ENCODE measurements at places on chromosomes 16 and 17.

DNA sequence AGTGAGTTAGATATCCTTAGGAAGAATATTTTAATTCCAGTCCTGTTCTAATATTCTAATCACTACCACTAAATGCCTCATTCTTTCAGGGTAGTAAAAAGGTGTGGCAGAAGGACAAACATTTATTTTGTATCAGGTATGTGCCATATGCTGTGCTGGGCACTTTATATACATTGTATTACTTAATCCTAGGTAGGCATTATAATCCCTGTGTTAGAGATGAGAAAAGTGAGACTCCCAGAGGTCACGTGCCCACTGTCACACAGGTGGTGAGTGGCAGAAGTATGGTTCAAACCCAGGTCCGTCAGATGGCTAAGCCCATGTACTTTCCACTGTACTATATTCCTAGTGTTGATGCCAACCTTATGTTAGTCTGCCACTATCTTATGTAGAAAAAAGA is 104.7 kb upstream of the NOG start:
- DNase-seq = no peak

- DNase-seq = no peak
Measured at GRCh38 chr17:81459224-81459623, 53.4 kb downstream of the ACTG1 start.

DNA sequence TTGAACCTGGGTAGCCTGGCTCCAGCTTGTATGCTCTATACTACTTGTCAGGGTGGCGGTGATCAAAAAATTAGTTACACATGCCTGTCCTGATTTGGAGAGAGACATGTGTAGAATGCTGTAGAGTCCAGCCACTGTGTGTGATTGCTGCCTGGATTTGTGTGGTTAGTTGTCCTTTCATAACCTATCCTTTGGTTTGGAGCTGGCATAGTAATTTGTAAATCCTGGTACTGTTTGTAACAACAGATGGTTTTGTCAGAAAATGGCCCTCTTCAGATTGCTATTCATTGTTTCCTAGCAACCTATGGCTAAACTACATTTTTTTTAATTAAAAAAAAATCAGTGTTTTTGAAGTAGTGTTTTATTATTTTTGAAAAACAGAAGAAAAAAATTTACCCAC is 30.5 kb downstream of the ETV4 start:
- no peak for DNase-seq

DNA sequence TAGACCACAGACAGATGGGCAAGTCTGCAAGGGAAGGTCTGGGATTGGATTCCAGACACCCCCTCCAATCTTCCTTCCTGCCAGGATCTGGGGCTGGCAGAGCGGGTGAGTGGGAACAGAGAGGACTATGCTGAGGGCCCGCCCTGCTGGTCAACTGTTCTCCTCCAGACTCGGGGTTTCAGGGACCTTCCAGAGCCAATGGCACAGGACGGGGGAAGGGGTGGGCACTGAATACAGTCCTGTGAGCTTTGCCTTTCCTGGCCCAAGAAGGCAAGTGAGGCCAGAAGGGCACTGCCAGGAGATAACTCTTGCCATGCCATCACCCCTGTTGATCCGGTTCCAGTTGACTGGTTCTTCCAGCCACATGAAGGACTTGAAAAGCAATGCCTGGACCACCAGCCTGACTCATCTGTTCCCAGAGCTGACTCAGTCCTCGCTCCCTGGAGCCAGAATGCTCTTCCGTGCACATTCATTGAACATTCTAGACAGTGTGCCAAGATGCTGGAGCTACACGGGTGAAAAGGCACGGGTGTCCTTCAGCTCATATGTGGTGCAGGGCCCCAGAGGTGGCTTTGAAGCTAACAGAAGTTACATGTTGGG is 533 bp upstream of the MEFV start:
- no peak for DNase-seq

GRCh38 chr16:67923414-67924116 is 8.1 kb downstream of the CTRL start:
- peak; percentile 60 for DNase-seq

GRCh38 chr17:49698005-49698404 is 9.8 kb downstream of the SLC35B1 start:
- DNase-seq = no peak

DNA sequence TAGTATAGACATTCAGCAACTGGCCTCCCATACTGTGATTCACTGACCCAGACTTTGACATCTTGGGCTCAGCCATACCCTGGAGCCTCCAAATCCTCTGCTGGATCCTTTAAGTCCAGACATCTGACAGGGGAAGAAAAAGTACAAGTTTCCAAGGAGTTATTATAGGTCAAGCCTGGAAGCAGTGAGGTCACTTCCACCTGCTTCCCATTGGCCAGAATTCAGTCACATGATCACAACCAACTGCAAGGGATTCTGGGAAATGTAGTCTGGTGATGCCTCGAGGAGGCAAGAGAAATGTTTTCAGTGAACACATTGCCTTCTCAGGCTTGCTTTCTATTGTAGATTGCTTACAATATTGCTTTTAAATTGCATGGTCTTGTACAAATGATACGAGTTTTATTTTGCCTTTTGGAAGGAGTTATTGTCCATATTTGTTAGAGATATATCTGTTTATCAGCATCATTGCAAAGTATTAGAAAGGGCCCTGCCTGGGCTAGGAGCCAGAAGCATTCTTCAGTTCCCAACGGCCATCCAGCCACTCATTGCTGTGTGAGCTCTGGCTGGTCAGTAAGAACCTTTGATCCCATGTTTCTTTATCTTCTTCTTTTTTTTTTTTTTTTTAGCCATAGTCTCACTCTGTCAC is 696.9 kb downstream of the WWOX start:
- peak; percentile 8 for DNase-seq

DNA sequence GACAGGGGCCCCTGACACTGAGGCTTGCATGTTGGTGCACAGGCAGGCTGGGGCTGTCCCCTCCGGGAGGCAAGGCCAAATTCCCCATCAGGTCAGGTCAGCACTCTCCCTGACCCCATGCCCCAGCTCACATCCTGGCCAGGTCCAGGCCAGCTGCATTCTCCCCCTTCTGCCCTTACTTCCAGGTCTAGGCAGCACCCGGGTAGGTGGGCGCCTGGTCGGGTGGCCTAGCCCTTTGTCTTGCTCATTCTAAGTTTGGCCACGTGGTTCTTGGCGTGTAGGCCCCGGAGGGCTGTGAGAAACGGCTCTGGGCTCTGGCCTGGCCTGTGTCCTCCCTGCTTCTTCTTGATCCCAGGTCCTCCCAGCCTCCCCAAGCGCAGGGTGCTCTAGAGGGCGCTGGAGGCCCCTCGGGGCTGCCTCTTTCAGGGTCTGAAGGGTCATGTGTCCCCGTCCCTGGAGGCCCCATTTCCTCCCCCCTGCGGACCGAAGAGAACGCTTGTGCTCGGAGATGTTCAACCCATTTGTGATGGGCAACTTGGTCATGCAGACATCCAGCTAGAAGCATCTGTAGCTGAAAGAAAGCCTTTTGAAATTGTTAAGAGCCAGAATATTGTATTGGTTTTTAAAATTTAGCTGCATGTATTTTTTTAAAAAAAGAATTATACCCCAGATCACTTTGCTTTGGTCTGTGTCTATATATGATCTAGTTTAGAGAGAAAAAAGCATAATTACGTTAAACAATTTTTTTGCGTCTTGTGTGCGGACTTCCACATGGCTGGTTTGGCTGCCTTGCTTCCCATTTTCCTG is 6.7 kb downstream of the BAHCC1 start:
- DNase-seq = peak; percentile 19

GRCh38 chr16:60230666-60231065 is 1496.5 kb upstream of the GOT2 start:
- no peak for DNase-seq

DNA sequence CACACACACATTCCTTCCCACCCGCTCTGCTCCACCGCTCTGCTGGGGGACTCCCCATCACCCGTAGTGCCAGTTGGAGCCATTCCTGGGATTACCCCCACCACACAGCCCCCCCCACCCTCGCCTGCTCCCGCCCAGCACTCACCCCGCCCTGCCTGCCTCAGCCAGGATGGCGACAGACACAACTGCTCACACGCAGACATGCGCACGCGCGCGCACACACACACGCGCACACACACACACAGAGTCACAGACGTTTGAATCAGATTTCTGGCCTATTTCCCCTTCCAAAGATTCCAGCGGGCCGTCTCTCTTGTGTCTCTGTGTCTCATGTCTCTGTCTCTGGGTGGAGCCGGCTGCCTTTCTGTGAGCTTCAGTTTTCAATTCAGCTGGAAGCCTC is 4.4 kb downstream of the CACNA1G start:
- DNase-seq = peak; percentile 9

GRCh38 chr17:74393346-74393942 is 26.1 kb downstream of the GPR142 start:
- no peak for DNase-seq

- DNase-seq = peak; percentile 48
Measured at GRCh38 chr17:57357392-57357784, 101.1 kb downstream of the MSI2 start.

DNA sequence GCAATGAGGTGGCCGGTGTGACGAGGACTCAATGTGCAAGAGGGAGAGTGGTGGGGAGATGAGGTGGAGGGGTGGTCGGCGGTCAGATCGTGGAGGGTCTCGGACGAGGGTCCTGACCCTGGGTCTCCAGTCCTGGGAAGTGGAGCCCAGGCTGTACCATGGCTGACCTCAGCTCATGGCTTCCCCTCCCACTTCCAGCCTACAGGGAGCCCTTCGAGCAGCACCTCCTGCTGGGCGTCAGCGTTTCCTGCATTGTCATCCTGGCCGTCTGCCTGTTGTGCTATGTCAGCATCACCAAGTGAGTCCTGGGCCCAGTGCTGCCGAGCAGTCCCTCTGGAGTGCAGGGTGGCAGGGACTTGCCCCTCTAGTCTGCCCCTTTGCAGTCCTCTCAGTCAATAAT is 41.8 kb downstream of the IL4R start:
- no peak for DNase-seq

DNA sequence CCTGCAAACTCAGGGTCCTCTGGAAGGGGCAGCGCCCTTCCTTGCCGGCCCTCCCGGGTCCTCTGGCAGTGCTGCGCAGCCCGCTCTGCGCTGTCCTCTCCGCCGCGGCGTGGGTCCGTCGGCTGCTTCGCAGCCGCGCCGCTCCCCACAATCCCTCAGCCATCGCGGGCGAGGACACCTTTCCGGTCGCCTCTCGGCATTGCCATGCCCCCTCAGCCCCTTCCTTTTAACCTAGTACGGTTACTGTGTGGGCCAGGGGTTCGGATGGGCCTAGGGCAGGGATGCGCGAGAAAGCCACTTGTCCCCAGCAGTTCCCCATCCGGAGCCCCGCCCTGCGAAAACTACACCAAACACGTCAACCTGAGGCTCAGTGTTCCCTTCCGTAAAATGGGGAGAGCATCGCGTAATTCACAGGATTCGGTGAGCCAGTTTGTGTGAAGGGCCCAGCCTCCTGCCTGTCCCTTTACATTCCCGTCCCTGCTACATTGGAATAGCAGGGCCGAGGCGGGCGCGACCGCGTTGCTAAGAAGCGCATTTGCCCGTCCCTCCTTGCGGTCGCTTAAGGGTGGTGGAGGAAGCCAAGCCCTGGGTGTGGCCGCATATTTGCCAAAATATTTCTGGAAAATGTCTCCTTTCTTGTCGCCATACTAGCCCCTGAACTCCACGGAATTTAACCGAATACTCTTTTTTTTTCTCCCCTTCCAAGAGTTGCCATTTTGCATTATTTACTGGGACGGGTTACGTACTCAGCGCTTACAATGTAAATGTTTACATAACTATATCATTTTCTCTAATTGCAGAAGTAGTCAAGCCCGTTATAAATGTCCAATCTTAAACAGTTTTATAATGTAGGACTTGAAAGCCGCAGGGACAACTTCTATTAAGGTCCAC is 13.2 kb downstream of the COPZ2 start:
- DNase-seq = no peak

DNA sequence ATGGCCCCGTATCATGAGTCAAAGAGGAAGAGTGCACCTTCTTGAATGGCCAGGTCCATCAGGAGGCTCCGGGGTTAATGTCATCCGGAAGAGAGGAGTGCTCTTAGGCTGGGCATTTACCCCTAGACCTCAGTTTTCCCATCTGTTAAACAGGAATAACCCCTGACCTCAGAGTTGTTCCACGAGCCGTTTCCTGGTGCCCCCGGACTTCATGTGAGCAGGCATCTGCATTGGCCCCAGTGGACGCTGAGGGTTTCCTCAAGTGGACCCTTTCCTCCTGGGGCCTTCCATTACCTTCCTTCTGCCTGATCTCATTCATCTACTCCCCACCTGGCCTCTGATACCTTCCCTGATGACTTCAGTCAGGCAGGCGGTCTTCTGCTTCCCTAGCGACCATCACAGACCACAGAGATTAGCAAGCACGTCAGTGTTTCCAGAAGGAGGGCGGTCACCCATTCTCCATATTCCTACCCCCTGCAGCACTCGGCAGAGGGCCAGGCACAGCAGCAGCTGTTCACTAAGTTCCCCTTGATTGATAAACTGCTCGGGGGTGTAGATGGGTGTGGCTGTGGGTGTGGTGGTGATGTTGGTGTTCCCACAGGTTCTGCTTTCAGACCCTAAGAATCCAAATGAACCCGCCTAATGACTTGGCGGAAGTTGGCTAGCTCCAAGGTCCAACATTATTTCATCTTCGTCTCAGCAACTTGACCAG is 346.6 kb upstream of the TNRC6C start:
- no peak for DNase-seq

DNA sequence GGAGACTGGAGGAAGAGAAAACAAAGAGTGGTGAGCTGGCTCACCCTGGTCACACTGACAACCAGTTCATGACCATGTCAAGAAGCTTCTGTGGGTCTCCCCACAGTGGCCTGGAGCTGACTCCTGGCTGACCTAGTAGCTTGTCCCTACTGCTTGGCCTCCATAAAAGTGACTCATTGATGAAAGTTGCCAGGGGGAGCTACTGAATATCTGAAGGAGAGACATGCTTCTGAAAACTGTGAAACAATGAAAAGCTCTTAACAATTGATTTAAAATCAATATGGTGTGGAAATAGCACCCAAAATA is 22.0 kb downstream of the SMPD3 start:
- DNase-seq = no peak

- DNase-seq = no peak
Measured at GRCh38 chr16:17591655-17592405, 121.1 kb upstream of the XYLT1 start.

- no peak for DNase-seq
Measured at GRCh38 chr16:50677351-50677750, 3.8 kb downstream of the SNX20 start.

DNA sequence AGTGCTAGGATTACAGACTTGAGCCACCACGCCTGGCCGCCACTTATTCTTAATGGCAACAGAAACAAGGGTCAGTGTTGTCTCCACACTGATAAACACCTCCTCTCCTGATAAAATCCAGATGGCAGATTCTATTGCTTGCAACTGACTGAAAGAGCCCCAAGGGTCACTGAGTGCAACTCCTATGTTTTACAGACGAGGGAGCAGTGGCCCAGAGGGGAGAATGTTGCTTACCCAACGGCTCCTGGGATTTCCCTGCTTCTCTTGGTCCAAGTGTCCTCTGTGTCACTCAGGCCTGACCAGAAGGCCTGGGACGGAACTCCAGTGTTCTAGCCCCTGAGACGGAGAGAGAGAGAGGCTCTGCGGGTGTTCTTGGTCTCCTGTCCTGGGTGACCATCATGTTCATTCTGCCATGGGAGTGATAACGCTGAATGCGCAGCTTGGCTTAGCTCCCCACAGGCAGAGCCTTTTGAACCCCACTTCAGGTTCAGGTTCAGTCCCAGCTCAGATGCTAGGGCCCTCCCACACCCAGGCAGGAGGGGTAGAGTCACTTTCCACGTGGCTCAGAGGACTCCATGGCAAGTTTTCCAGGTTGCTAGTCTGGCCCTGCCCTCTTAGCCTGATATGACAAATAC is 77.3 kb upstream of the NLRP1 start:
- no peak for DNase-seq
